ENCODE measurements at places on chromosomes 7 and 10. TPM values are rescaled to one million over a fixed set of nuclear protein-coding genes. Genes with fewer than 3 reads are reported as not detected.

DNA sequence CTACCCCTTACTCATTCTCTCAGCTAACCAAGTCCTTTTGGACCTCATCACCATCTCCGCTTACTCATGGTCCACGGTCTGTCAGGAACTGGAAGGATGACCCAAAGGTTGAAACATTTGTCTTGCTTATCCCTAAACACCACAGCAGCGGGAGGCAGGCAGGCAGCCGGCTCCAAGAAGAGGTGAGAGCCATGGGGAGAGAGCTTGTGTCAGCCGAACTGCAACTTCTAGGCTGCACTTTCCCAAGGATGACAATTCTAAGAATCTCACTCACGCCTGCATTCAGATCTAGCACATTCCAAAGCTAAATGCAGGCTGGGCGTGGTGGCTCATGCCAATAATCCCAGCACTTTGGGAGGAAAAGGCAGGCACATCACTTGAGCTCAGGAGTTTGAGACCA, 86.0 kb downstream of the SPDYE5 start:
- DNase-seq, result no peak

Gene NUTM2E
- 0.67 TPM for polyA plus RNA-seq

DNA sequence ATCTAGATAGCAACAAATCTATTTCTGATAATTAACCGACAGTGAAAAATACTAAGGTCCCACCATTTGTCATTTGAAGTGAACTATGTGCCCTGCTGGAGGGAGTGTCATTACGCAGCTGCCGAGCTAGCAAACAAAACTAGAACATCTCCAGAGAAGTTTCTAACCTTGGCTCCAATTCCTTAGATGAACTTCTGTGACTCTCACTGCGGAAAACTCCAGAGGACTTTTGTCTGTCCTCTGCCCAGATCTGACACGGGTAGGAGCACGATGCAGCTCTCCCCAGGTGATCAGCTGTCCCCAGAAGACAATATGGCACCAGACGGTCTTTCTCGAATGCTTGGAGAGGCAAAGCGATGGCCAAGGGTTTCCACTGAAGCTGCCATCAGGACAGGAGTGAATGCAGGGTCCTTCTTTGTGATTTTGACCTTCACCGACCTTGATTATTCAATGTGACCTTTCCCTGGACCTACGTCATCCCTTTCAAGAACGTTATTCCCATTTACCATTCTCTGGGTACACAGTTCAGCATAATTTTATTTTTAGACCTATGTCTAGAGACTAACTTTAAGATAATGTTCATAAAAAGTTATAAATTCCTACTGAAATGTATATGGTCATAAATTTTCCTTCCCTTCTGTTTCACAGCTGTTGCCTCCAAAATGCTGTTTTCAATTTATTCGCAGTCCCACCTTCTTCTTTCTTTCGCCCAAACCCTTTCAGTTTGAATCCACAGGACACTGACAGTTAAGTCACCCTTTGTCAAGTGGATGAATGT, 116.7 kb upstream of the C7orf33 start:
- peak; percentile 10 for DNase-seq

DNA sequence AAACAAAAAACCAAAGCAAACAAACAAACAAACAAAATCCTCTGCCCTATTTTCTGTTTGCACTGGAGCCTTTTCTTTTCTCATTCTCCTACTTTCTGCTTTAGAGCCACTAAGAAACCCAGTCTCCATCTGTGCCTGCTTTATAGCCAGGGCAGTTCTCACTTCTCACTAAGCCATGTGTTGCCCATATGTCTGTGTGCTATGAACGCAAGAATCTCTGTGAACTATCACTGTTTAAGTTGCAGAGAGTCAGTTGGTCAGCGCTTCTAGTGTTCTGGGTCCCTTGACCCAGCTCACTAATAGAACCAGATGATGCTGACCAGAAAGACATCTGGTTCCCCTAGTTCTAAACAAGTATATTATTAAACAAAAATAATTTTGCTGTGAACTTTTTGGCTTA, 81.4 kb downstream of the FAM185A start:
- no peak for DNase-seq

DNA sequence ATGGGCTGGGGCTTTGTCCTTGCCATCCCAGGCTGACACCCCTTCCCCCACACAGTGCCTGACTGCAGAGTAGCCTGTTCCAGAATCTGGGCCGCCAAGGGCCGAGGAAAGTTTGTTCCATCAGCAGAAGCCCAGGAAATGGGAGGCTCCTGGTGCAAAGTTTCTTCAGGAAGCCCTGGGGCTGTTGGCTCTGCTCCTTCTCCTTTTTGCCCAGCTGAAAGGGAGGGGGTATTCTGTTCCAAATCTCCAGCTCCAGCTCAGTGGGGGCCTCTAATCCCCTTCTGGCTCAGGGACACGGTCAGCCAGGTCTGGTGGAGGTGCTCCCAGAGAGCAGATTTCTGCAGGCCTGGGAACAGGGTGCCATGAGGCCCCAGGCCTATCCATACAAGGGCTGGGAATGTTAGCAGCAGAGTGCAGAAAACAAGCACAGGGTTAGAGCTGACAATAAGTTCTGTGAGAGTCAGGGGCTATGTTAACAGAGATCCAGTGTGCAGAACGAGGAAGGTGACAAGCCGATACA, 399.5 kb downstream of the RPS24 start:
- no peak for DNase-seq

GRCh38 chr10:106396192-106396591, 768.3 kb downstream of the SORCS1 start:
- DNase-seq, result no peak

Gene OR9A2
- polyA plus RNA-seq, result not detected

- DNase-seq, result no peak
Measured at GRCh38 chr10:108783897-108784296, 1139.4 kb downstream of the XPNPEP1 start.
